IMR-90 (cell line): ENCODE measurements at places on chromosomes 2 and 18.

GRCh38 chr18:65754121-65754520 is 3.3 kb downstream of the CDH7 start:
- no peak for DNase-seq

GRCh38 chr2:8676191-8676920 is 5.5 kb upstream of the ID2 start:
- DNase-seq, result peak; percentile 78

DNA sequence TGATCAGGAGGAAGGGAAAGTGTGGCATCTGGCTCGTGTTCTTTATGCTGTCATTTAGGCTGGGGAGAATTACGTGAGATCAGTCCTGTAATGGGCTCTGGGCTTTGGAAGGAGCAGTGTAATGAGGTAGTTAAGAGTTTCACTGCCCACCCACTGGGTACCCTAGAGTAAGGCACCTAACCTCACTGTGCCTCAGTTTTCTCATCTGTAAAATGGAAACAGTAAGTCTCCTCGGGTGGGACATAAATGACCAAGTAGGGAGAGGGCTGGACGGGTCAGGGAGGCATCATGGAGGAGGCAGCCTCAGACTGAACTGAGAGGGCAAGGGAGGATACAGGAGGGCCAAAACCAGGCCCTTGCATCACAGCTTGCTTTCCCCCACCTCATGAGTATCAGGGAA is 97.3 kb upstream of the MCFD2 start:
- DNase-seq, result no peak

DNA sequence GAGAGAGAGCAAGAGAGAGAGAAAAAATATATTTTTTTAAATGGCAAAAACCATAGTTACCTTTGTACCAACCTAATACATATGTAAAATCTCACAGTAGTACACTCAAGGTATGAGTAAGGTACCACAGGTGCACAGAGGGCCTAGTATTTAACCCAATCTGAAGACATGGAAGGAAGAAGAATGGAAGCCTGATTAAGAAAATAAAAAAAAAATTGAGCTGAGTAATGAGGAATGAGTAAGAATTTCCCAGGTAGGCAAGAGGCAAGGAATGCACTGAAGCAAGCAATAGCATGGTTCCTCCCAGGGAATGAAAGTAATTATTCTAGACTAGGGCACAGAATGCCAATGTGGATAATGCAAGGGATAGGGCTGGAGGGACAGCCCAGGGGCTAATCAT is 294.2 kb downstream of the FIGN start:
- no peak for DNase-seq

GRCh38 chr2:139079311-139079710 is 299.1 kb upstream of the NXPH2 start:
- no peak for DNase-seq

GRCh38 chr2:88690591-88691338 is 708 bp upstream of the RPIA start:
- peak; percentile 2 for DNase-seq

GRCh38 chr18:44526705-44527415 is 153.8 kb upstream of the SETBP1 start:
- DNase-seq, result no peak

DNA sequence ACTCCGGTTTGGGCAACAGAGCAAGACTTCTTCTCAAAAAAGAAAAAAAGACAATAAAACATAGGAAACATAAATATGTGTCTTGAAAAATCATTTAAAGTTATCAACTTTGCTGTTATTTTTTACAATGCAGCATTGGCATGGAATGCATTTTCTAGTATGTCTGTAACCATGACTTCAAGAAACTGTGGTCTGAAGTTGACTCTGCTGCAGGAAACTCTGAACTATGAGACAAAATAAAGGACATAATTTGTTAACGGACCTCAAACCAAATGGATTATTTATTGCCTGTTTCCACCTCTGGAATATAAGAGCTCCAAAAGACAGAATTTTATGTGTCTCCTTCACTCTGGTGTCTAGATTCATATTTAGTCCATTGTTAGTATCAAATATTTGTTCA is 79.1 kb downstream of the TRIB2 start:
- DNase-seq, result no peak

GRCh38 chr2:144146876-144147275 is 373.0 kb downstream of the ZEB2 start:
- no peak for DNase-seq

- no peak for DNase-seq
Measured at GRCh38 chr2:219159771-219160185, 837 bp downstream of the NHEJ1 start.

DNA sequence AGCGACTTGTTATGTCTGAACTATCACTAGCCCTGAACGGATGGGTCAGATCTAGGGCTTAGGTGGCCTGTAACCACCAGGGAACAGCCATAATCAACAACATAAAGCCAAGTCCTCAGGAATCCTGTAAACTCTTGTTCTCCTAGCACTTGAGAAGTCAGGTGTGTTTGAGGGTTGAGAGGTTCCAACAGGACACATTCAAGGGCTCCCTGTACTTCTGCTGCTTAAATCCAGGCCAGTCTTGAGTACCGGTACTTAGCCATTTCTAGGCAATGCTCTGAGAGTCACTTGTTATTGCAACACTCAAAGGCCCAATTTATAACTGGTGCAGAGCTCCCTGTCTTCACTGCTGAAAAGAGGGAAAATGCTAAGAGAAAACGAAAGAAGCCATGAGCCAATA is 21.6 kb upstream of the SLC40A1 start:
- DNase-seq, result no peak

GRCh38 chr2:120760446-120761135 is 24.9 kb downstream of the GLI2 start:
- peak; percentile 38 for DNase-seq

- peak; percentile 97 for DNase-seq
Measured at GRCh38 chr18:49052891-49053644, 102.3 kb upstream of the SMAD7 start.

DNA sequence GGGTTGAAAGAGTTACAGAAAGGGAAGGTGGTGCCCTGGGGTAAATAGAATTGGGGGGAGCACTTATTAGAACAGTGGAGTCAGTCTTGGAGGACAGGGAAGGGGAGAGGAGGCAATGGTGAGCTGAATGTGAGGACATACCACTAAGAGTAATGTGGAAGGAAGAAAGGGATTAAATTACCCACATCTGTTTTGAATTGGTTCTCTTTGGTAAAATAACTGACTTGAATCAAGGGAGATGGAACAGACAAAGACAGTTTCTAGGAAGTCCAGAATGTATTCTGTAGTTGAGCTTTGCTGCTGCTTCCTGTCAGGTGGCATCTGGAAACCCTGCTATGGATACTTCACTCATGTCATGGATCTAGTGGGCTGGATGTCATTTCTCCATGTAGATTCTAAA is 6.7 kb downstream of the SETBP1 start:
- no peak for DNase-seq

DNA sequence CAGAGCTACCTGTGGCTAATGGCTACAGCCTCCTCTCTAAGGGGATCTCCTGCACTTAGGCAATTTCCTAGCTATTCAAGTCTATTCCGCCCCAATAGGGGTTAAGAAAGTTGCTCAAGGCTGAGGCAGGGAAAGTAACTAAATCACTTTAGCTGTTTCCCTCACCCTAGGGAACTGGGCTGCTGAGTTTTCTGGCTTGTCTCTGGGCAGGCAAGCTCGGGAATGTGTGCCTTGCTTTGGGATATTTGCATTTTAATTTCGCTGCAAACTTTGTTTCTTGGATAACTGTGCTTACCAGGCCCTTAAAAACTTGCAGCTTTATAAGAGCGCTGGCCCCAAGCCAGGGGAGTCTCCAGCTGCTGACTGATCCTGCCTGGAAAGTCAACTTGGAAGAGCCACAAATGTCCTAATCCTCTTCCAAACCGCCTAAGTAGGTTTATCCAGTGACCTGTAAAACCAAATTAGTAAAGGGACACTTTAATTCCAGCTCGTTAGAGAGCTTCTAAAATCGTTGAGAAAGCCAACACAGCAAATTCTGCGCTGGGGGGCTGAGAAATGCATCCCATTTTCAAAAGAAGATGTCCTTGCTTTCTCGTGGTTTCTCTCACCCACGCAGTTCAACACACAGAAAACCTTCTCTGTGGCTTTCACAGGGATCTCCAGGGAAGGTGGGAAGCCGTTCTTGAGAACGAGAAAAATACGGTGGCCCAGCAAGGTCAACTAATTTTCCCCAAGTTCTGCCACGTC is 59.5 kb upstream of the SP3 start:
- DNase-seq, result peak; percentile 80

DNA sequence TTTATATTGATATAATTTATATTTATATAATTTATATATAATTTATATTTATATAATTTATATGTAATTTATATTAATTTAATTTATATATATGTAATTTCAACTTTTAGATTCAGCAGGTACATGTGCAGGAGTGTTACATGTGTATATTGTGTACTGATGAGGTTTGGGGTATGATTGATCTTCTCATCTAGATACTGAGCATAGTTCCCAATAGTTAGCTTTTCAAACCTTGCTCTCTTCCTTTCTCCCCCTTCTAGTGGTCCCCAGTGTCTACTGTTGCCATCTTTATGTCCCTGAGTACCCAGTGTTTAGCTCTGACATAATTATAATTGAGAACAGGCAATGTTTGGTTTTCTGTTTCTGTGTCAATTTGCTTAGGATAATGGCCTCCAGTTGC is 1335.3 kb upstream of the CDH2 start:
- DNase-seq, result no peak

DNA sequence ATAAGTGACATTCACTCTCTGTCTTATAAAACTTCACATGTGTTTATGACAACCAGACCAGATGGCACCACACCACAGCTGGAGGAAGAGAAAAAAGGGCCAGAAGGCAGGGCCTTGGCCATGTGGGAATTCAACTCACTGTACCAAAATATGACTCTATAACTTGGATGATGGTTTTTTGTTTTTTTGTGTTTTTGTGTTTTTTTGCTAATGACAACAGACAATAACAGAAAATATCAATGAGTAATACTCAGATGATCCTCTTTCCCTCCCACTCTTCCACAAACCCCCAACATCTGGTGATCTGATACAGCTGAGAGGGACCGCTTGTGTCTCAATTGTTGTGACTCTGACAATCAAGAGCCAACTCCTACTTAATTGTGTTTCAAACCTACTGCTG is 12.4 kb downstream of the NMI start:
- no peak for DNase-seq

DNA sequence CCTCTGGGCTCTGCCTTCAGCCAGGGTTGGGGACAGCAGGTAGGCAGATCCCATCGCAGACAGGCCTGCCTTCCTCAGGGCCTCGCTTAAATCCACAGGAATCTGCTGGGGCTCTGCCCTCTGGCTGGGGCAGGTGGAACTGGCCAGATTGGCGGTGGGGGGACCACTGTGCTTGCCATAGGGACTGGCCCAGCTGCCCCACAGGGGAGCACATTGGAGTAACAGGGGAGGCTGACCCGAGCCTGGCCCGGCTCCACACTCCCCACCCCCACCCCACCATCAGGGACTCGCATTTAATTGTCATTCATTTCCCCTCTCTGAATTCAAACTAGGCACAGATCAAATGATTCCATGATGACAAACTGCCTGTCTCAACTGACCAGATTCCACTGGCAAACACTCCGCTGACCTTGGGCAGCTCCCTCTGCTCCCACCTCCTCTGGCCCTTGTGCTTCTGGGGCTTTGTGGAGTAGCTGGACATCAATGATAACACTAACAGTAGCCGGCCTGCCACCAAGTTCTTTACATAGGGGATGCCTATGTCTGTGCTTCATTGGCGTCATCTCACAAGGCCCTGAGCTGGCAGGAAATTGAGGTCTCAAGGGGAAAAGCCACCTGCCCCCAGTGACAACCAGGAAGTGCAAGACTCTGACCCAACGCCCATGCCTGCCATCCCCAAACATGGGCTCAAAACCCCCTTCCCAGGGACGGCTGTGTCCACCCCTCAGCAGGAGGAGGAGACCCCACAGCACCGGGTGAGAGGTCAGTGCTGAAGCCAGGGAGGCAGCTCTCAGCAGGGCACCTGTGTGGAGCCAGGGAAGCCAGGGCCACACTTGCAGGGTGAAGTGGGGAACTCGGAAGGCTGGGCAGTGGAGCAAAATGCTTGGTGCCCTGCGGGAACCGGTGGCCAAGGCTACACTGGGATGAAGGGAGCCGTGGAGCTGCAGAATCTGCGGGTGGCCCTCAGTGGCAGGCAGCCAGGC is 2.1 kb upstream of the B3GNT7 start:
- DNase-seq, result no peak

GRCh38 chr2:20193185-20193584 is 31.7 kb downstream of the SDC1 start:
- no peak for DNase-seq

DNA sequence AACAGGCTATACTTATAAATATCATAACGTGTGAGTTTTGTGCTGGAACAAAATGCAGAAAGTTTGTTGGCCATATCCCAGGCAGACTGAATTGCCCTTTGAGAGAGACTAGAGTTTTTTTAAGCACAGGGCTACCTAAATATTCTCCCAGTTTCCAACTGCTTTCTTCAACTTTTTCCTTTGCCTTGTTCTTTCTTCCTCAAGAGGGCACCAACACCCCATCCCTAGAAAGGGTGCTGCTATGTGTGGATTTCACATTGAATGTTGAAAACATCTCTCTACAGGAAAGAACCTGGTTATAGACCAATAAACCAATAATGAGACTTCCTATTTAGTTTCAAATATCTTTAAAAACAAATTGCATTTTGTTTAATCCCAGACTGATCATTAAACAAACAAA is 87.9 kb downstream of the ICOS start:
- peak; percentile 20 for DNase-seq

- no peak for DNase-seq
Measured at GRCh38 chr2:119232666-119232993, 9.0 kb downstream of the STEAP3 start.

GRCh38 chr2:203682688-203683130 is 23.7 kb upstream of the CD28 start:
- peak; percentile 61 for DNase-seq
